ENCODE measurements at places on chromosomes 11 and 22.
A peak's percentile ranks its signal among the peaks of the same experiment; 100 is the strongest.

DNA sequence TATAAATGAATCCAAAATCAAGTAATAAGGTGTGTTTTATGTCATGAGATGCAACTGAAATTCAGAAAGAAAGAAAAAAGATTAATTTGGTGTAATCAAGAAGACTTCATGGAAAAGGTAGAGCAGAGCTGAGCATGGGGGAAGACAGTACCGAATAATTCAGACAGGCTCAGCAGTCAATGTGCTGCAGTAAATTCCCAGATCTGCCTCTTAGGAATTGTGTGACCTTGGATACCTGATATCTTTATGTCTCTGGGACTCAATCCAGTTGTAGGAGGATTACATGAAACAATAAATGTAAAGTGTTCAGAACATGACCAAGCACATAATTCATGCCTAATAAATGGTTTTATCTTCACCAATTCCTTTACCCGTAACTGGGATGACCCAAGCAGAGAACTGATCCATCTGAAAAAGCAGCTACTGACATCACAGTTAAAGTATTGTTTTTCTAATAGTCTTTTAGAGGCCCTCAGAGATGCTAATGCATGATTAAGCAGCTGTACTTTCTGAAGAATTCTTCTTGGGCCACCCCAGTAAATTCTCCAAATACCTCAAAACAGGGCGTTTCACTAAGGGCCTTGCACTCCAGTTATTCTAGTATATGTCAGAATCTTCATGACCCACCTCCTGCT, 7.8 kb downstream of the MS4A12 start:
- no peak for DNase-seq

- peak; percentile 51 for DNase-seq
These were observed 15.8 kb downstream of the BLID start for GRCh38 chr11:122100037-122100755.

GRCh38 chr11:63869171-63869591, 30.3 kb downstream of the MARK2 start:
- DNase-seq = no peak

GRCh38 chr11:124717421-124717785, 22.3 kb upstream of the NRGN start:
- DNase-seq = no peak

DNA sequence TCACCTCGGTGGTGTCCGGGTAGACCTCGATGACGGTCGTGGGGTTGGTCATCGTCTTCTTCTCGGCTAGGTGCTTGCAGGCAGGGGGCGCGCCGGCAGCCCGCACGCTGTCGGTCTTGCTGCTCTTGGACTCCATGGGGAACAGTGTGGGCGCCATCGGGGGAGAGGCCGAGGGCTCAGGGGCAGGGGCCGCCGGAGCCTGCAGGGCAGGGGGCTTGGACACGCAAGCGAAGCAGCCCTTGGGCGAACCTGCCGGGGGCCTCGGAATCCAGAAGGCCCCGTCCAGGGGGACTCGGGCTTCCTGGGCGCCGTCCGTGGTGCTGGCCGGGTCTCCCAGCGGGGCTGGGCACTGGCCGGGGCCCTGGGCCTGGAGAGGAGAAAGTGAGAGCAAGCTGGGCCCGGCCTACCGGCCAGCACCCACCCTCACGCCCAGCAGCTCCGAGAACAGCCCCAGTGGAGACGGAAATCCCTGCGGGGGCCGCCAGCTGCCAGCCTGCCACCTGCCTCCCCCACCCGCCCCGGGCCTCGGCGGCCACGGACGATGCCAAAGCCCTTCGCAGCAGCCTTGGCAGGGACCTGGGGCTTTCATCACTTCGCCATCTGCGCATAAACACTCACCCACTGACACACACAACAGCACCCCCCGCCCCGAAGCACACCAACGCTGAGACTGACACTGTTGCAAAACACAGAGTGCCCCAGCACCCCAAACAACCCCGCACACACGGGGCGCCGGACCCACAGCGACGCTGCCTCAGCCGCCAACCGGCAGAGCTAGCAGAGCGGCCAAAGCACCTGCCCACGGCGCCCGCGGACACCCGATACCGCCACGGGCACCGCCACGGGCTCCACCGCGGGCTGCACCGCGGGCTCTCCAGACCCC, 2.4 kb downstream of the IFITM10 start:
- no peak for DNase-seq

- DNase-seq = no peak
These were observed 87.3 kb upstream of the FGF3 start for GRCh38 chr11:69906453-69906907.

DNA sequence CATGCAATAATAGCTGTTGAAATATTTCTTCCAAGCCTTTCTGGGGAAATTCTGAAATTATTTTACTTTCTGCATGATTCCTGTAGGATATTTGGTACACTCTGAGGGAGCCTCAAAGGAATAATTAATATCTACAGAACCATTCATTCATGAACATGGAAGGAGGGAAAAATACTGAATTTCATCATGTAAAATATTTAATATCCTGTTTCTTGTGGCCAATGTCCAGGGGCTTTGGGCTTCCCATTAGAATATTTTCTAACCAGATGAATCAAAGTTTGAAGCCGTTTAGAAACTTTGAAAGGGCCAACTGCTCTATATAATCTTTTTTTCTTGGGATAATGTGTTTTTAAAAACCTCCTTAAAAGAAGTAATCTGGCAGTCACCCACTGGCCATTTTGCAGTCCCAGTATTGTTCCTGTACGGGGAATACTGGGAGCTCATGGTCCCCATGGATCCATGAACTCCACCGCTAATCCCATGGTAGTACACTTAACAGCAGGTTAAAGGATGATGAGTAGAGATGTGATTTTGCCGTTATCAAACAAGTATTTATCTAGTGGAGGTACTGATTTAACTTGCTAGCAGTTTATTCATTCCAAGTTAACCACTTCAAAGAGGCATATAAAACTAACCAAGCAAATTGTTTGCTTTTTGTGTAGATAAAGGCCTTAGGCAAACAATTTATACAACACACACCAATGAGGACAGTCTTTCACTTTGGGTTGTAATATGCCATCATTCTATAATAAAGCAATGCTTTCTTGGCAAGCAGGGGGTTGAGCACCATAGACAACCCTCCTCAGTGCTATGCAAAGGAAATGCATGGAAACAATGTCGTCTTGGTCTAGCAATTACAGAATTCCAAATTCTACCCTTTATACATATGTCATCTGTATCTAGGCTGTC, 34.5 kb upstream of the BLID start:
- no peak for DNase-seq
